Activated T-helper 2 cell treated with anti-CD3 and anti-CD28 coated beads, Interferon-gamma antibody, Interleukin-2, Interleukin-4, amounts not matched to agents 10 μg/mL and 5 μg/mL and 100 μg/mL, durations not matched to agents 14 hours and 24 hours and 36 hours (primary cell): ENCODE measurements at places on chromosomes 1 and 21. TPM values are rescaled to one million over a fixed set of nuclear protein-coding genes. Genes with fewer than 3 reads are reported as not detected.
A peak's percentile ranks its signal among the peaks of the same experiment; 100 is the strongest.

DNA sequence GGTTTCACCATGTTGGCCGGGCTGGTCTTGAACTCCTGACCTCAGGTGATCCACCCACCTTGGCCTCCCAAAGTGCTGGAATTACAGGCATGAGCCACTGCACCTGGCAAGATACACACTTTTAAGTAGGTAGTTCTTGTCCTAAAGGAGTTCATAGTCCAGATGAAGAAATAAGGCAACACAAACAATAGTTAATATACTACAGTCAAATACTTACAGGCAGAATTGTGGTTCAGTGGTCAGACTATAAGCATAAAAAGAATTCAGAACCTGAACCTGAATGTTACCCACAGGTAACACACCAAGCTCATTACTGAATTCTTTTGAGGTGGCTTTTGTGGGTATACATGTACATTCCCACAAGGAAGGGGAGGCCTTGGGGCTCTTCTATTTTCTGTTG lies 1.8 kb downstream of the SDHB start:
- peak overlapping the region; percentile 99 for H3K4me3 ChIP-seq
- peaks cover 13% of the 10 kb centered on the region for H3K36me3 ChIP-seq
- no peak overlapping the region for H3K27ac ChIP-seq
- no peaks in the 10 kb centered on the region for H3K27me3 ChIP-seq

- no peak for DNase-seq
- H3K27ac ChIP-seq: no peak overlapping the region
- peaks cover 19% of the 10 kb centered on the region for H3K4me1 ChIP-seq
- H3K27me3 ChIP-seq: no peaks in the 10 kb centered on the region
- H3K4me3 ChIP-seq: no peak overlapping the region
Observed at GRCh38 chr1:14970799-14971141, 182.8 kb upstream of the TMEM51 start.

The TPTE gene
- not detected in 2 replicates for total RNA-seq

The FOXD2 gene
- 0.11 and 0.18 TPM in 2 replicates for total RNA-seq

DNA sequence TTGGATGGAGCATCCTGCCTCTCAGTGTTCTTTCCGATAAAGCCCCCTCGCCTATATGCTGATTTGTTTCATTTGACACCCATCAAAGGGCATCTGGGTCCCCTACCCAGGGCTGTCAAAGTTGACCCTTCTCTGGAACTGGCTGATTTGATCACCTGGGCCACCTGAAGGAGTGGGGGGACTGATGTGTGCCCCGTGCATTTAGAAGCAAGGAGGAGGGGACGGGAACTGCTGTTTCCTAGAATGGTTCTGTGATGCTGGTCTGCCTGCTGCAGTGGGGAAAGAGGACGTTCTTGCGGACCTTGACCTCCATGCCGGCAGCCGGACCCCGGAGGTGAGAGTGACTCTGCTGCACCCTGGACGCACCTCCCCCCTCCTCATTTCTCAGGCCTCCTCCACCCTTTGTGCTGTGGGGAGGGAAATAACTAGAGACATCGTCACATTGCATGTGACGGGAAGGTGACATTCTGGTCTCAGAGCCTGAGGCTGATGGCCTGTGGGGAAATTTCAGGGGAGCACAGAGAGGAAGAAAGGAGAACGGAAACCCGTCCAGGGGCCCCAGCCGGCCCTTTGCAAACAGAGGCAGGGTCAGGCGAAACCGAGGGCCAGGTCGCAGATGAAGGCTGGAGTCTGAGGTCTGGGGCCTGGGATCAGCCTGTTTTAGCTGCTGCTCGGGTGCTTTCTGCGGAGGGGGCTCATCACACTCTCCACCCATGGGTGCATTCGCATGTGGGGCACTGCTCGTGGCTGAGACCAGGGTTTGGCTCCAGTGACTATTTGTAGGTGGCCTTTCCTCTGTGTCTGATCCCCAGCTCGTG lies 25.7 kb downstream of the CRYAA start:
- no peak for DNase-seq
- no peaks in the 10 kb centered on the region for H3K36me3 ChIP-seq
- H3K27me3 ChIP-seq: peaks cover 8% of the 10 kb centered on the region
- H3K4me1 ChIP-seq: peaks cover 7% of the 10 kb centered on the region
- no peak overlapping the region for H3K27ac ChIP-seq

GRCh38 chr1:36157973-36158826 lies 2.2 kb downstream of the MAP7D1 start:
- no peak for DNase-seq
- H3K27ac ChIP-seq: peak overlapping the region; percentile 90
- H3K4me1 ChIP-seq: peaks cover 63% of the 10 kb centered on the region
- peak overlapping the region; percentile 89 for H3K4me3 ChIP-seq

DNA sequence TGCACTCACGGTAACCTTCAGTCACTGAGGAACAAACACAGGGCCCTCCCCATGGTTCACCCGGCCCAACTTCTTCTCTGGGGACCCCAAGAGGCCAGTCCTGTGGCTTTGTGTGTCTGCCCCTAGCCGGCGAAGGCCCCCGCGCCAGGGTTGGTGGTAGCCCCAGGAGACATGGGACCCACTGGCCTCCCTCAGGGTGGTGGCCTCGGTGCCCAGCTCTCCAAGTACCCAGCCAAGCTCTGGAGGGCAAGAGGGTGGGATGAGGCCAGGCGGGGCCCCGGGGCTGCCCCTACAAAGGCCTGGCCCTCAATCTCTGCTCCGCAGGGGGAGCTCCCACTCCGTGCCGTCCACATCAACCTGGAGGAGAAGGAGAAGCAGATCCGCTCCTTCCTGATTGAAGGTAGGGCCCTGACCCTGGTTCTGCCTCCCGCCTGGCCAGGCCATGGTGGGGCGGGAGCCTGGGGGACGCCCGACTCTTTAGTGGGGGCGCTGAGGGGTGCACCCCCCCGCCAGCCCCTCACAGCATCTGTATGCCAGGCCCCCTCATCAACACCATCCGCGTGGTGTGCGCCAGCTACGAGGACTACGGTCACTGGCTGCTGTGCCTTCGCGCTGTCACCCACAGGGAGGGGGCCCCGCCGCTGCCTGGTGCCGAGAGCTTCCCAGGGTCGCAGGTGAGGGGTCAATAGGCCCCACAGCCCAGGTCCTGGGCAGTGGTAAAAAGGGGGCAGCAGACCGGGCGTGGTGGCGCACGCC lies 5.6 kb downstream of the PLEKHN1 start:
- H3K36me3 ChIP-seq: no peaks in the 10 kb centered on the region
- peaks cover 15% of the 10 kb centered on the region for H3K27me3 ChIP-seq
- no peak overlapping the region for H3K4me3 ChIP-seq
- no peak overlapping the region for H3K27ac ChIP-seq
- no peaks in the 10 kb centered on the region for H3K4me1 ChIP-seq

DNA sequence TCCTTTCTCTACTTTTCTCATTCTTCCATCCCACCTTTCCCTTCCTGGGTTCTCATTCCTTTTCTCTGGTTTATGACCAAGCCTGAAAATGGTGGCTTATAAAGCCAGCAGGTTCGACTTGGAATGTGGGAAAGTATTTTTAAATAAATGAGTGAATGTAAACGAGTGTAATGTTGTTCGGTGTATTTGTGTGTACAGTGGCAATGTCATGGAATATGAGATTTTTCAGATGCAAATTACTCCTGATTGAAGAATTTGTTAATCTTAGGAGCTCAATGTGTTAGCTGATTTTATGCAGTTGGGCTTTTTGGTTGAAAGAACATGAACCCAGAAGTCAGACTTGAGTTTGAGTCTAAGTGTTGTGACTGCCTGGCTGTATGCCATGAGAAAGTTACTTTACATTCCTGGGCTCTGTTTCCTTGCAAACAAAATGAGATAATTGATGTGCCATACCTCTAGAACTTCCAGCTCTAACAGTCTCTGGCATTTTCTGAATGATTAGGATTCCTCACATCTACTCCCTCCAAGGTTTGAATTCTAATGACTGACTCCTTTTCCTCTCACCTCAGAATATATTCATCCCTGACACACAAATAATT lies 6.6 kb downstream of the SGIP1 start:
- no peak overlapping the region for H3K4me3 ChIP-seq
- no peak for DNase-seq
- H3K27me3 ChIP-seq: peaks cover 9% of the 10 kb centered on the region
- no peak overlapping the region for H3K27ac ChIP-seq
- no peaks in the 10 kb centered on the region for H3K4me1 ChIP-seq

The HSD3B1 gene
- total RNA-seq: not detected in 2 replicates

The TSNAX gene
- total RNA-seq: 43.9 and 44.4 TPM in 2 replicates

- peaks cover 2% of the 10 kb centered on the region for H3K27me3 ChIP-seq
- no peak overlapping the region for H3K27ac ChIP-seq
- H3K4me3 ChIP-seq: no peak overlapping the region
- peaks cover 2% of the 10 kb centered on the region for H3K4me1 ChIP-seq
- peaks cover 21% of the 10 kb centered on the region for H3K36me3 ChIP-seq
- DNase-seq: no peak
Observed at GRCh38 chr1:8350914-8351684, 33.2 kb downstream of the SLC45A1 start.

- no peak overlapping the region for H3K27ac ChIP-seq
- peaks cover 4% of the 10 kb centered on the region for H3K4me1 ChIP-seq
Observed at GRCh38 chr1:28341591-28341990, 12.8 kb downstream of the MED18 start.

The LRRC71 gene
- total RNA-seq: not detected in 2 replicates

The LAPTM5 gene
- total RNA-seq: 184 and 189 TPM in 2 replicates

The CNST gene
- total RNA-seq: 18.8 and 21.6 TPM in 2 replicates

- no peak overlapping the region for H3K4me3 ChIP-seq
- no peaks in the 10 kb centered on the region for H3K4me1 ChIP-seq
- H3K27me3 ChIP-seq: no peaks in the 10 kb centered on the region
- DNase-seq: no peak
- peaks cover 6% of the 10 kb centered on the region for H3K36me3 ChIP-seq
- H3K27ac ChIP-seq: no peak overlapping the region
Observed at GRCh38 chr1:48746906-48747305, 29.8 kb downstream of the BEND5 start.

- peaks cover 5% of the 10 kb centered on the region for H3K4me1 ChIP-seq
- no peak overlapping the region for H3K27ac ChIP-seq
- H3K4me3 ChIP-seq: no peak overlapping the region
- DNase-seq: no peak
- peaks cover 24% of the 10 kb centered on the region for H3K27me3 ChIP-seq
Observed at GRCh38 chr1:155093911-155094621, 15.4 kb downstream of the EFNA3 start.

- H3K27me3 ChIP-seq: no peaks in the 10 kb centered on the region
- peaks cover 7% of the 10 kb centered on the region for H3K4me1 ChIP-seq
- no peak overlapping the region for H3K27ac ChIP-seq
Observed at GRCh38 chr1:9106286-9106685, 22.6 kb downstream of the GPR157 start.

DNA sequence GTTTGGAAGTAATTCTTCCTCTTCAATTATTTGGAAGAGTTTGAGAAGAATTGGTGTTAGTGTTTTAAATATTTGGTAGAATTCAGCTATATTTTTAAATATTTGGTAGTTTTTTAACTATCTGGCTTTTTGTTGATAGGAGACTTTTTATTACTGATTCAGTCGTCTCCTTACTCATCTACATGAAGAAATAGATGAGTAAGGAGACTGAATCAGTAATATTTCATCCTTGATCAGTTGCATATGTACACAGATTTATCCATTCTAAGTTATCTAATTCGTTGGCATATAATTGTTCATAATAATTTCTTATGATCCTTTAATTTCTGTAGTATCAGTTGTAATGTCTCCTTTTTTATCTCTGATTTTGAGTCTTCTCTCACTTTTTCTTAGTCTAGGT lies 224.1 kb downstream of the GPR52 start:
- no peak for DNase-seq
- no peak overlapping the region for H3K4me3 ChIP-seq
- H3K27ac ChIP-seq: no peak overlapping the region
- no peaks in the 10 kb centered on the region for H3K4me1 ChIP-seq

The LIN28A gene
- not detected in 2 replicates for total RNA-seq

DNA sequence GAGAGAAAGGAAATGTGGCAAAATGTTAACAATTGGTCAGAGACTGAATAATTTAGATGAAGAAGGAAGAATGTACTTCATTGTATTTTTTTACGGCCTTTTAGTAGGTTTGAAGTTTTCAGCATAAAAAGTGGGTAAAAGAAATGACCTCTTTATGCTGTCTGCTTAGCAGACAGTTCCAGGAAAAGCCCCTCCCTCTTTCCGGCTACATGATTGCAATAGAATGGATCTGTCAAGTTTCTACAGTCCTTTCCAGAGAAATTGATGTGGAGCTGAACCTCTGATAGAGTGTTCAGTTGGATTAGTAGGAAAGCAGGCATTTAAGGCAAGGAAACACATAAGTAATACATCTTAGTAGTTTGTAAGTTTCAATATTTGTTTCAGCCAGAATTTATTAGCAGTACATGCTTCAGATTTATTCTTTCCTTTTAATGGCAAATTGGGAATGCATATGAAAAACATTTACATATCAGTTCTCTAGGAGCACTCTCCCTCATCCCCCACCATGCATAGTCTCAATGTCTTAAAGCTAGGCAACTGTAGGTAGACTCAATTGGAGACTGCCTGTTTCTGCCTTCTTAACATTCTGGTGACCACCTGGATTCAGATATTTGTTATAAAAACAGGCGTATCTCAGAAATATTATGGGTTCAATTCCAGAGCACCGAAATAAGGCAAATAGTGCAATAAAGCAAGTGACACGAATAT lies 36.4 kb downstream of the HS2ST1 start:
- H3K4me1 ChIP-seq: peaks cover 2% of the 10 kb centered on the region
- H3K27ac ChIP-seq: no peak overlapping the region
- no peak overlapping the region for H3K4me3 ChIP-seq

DNA sequence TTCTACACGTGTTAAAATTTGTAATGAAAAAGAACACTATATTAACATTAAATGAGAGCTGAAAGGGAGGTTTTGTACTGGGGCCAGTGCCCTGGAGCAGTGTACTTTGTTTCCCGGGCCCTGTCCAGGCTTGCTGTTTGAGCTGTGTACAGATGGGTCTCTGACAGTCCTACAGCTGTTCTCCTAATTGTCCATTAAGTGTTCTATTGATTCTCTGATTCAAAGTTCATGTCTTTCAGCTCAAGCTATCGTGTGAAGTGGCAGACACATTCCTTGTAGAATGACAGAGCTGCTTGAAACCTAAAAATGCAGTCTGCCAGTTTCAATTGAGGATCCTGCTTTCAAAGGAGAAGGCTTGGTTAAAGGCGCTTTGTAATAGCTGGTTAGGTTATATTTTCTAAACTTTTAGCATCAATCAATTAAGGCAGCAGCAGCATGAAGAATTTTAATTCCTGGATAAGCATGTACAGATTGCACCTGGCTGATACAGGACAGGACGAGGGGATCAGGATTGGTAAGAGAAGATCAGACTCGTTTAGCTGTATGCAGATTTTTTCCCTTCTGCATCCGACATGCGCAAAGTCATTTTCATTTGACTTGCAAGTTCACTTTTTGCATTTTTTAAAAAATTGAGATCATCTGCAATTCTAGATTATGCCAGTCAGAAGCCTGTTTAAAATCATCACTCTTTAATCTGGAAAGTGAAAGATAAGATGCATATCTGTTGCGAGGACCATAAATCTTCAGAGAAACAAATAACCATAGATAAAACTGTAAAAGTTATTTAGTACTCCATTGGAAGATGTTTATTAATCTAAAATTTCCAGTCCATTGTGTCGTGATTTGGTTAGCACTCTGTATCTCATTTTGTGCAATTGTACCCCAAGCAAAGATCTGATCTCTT lies 98.5 kb downstream of the ATG4C start:
- H3K4me3 ChIP-seq: no peak overlapping the region
- H3K27me3 ChIP-seq: peaks cover 25% of the 10 kb centered on the region
- no peaks in the 10 kb centered on the region for H3K36me3 ChIP-seq
- H3K4me1 ChIP-seq: no peaks in the 10 kb centered on the region
- DNase-seq: no peak
- no peak overlapping the region for H3K27ac ChIP-seq

The ECM1 gene
- total RNA-seq: 1.6 and 1.8 TPM in 2 replicates

- H3K27ac ChIP-seq: peak overlapping the region; percentile 84
- peak overlapping the region; percentile 23 for H3K4me3 ChIP-seq
- H3K4me1 ChIP-seq: peaks cover 79% of the 10 kb centered on the region
- DNase-seq: no peak
- H3K36me3 ChIP-seq: peaks cover 27% of the 10 kb centered on the region
Observed at GRCh38 chr1:226676381-226676780, 62.7 kb downstream of the ITPKB start.

The ROR1 gene
- total RNA-seq: 0.09 TPM in 1 of 2 replicates, not detected in the other

The PLA2G5 gene
- not detected in 2 replicates for total RNA-seq
